ENCODE measurements at places on chromosomes 5 and 9. TPM values are rescaled to one million over a fixed set of nuclear protein-coding genes. Genes with fewer than 3 reads are reported as not detected.

C1QTNF3 gene
- 38.4 TPM for total RNA-seq

PAPPA gene
- 10.2 TPM for total RNA-seq

ZNF879 gene
- total RNA-seq, result 4.3 TPM

CXCL14 gene
- total RNA-seq, result 104 TPM

CCL27 gene
- not detected for total RNA-seq

IFNA2 gene
- total RNA-seq, result not detected

F2RL1 gene
- total RNA-seq, result 51.9 TPM

ARHGEF28 gene
- 66.3 TPM for total RNA-seq

SPAG8 gene
- 6.1 TPM for total RNA-seq

AK1 gene
- total RNA-seq, result 77.9 TPM

DNA sequence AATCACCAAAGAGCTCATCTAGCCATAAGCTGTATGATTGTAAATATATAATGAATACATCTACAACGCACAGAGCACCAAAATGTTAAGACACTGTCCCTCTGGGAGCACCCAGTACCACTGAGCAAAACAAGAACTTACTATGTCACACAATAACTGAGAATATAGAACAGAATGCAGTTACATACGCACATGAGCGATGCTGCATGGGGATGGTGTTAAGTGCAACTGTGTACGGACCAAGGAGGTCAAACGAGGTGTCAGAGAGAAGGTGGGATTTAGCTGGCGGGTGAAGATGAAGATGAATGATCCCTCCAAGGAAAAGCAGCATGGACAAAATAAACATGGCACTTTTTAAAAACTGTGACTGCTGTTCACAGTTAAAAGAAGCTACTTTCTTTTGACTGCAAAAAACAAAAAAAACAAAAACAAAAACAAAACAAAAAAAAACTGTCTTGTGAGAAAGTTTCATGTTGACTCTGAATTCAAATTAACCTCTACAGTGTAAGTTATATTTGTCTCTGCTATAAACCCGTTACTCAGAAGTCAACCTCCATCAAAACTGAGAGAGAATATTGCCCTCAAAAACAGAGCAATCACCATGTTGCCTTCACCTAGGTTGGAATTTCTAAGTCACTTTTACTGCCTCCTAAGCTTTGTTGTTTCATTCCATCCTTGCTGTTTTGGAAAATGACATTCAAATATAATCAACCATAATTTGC lies 169.6 kb upstream of the GNA14 start:
- DNase-seq, result no peak
- no peak overlapping the region for H3K4me3 ChIP-seq
- H3K27ac ChIP-seq, result no peak overlapping the region
- H3K4me1 ChIP-seq, result peaks cover 6% of the 10 kb centered on the region
- H3K36me3 ChIP-seq, result no peaks in the 10 kb centered on the region
- no peaks in the 10 kb centered on the region for H3K27me3 ChIP-seq

DNA sequence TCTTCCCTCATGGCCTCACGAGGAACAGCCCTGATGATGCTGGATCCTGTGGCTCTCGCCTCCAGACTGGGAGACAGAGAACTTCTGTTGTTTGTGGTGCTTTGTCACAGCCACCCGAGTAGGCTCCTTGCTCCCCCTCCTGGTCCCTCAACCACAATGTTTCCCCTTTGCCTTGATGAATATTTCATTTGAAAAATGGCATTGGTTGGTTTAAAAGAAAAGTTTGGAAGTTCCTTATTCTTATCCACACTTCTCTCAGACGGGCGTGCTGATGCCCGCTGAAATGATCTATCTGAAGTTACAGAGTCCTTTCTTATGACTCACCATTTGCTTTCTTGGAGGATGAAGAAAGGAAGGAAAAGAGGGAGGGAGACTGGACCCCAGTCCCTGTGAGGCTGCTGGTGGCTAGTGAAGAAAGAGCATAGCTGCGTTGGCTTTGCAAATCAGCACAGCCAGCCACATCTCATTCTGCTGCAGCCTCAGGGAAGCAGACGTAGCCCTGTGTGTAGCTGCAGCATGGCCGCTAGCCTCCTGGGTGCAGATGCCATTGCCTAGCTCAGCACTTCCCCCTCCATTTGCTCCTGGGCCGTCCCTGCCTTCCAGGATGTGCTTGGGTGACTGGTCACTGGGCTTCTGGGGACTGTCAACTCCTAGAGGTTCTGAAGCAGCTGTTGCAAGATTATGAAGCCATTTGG lies 185.9 kb downstream of the ERCC6L2 start:
- DNase-seq, result peak; percentile 76
- no peaks in the 10 kb centered on the region for H3K27me3 ChIP-seq
- H3K4me3 ChIP-seq, result no peak overlapping the region
- H3K4me1 ChIP-seq, result no peaks in the 10 kb centered on the region
- no peak overlapping the region for H3K27ac ChIP-seq

GRCh38 chr9:138099803-138100598 lies 222.4 kb downstream of the CACNA1B start:
- no peaks in the 10 kb centered on the region for H3K4me1 ChIP-seq
- no peak overlapping the region for H3K27ac ChIP-seq
- no peak overlapping the region for H3K4me3 ChIP-seq
- no peaks in the 10 kb centered on the region for H3K27me3 ChIP-seq
- DNase-seq, result peak; percentile 13

DNA sequence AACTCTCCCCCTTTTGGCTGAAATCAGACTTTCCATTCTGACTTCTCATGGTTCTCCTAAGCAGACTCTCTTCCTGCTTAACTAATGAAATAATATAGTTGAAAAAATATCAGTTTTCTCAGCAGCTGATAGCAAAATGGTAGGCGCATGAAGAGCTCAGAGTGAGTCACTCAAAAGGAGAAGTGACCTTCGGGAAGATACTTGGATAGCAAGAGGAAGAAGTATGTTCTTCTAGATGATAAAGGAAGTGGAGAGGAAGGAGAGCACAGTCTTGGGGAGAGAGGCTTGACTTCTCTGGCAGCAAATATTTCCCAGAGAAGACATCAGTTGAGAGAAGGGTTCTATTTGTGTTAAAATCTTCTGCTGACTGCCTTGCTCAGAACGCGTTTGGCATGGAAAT lies 101.5 kb downstream of the TAF11L14 start:
- DNase-seq, result no peak
- H3K4me3 ChIP-seq, result no peak overlapping the region
- no peak overlapping the region for H3K27ac ChIP-seq

DNA sequence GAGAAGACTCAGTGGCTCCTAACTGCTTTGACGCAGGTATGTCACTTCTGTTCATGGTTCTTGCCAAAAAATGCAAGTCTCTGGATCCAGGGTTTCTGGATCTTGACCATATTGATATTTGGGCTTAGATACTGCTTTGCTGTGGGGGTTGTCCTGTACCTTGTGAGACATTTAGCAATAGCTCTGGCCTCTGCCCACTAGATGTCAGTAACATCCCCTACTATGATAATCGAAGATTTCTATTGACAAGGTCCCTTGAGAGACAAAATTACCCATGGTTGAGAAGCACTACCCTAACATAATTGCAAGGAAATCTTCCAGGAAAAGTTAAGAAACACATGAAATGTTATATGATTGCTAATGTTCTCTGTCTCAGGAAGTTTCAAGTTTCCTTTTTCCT lies 285.4 kb downstream of the TMEM232 start:
- H3K27ac ChIP-seq, result no peak overlapping the region
- no peaks in the 10 kb centered on the region for H3K4me1 ChIP-seq
- no peaks in the 10 kb centered on the region for H3K36me3 ChIP-seq
- H3K4me3 ChIP-seq, result no peak overlapping the region

GRCh38 chr5:133928587-133929393 lies 39.6 kb downstream of the C5orf15 start:
- no peak for DNase-seq
- H3K4me1 ChIP-seq, result peaks cover 16% of the 10 kb centered on the region
- no peaks in the 10 kb centered on the region for H3K27me3 ChIP-seq

DNA sequence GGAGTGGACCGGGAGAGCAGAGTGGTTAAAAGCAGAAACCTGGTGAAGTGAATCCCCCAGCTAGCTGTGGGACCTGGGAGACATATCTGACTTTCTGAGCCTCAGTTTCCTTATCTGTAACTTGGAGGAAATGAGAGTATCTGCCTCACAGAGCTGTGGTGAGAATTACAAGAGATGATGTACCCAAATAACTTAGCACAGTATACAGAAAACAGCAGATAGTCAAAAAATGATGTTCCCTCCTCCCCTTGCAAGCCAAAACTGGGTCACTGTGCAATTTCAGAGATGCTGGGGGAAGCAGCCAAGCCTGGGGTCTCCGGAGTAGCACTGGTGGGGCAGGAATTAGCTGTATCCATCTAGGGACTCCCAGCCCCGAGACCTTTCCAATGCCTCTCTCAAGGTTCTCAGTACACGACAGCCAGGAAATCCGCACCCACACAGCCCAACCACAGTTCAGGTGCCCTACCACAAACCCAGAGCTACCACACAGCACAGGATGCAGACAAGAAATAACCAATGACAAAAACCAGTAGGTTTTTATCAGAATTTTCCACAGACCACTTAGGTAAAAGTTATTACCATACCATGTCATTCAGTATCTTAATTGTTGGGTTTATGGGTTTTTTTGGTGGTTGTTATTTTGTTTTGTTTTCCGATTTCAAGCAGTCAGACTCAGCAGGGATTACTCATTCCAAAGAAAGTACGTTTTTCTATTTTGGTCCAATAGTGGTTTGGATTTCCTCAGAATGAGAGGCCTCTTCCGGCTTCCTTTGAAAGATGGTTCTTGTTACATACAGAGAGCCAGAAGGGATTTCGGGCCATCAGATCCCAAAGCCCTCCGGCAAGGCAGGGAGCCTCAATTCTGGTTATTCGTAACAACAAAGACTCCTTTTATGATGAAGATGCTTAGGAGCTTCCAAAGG lies 4.9 kb upstream of the HRH2 start:
- no peaks in the 10 kb centered on the region for H3K4me1 ChIP-seq
- H3K36me3 ChIP-seq, result no peaks in the 10 kb centered on the region
- H3K27me3 ChIP-seq, result peaks cover 2% of the 10 kb centered on the region
- DNase-seq, result no peak

GRCh38 chr5:72018143-72018803 lies 89.0 kb upstream of the MAP1B start:
- H3K27me3 ChIP-seq, result no peaks in the 10 kb centered on the region
- H3K4me3 ChIP-seq, result no peak overlapping the region
- peak; percentile 45 for DNase-seq
- H3K36me3 ChIP-seq, result no peaks in the 10 kb centered on the region
- H3K4me1 ChIP-seq, result no peaks in the 10 kb centered on the region
- no peak overlapping the region for H3K27ac ChIP-seq

DNA sequence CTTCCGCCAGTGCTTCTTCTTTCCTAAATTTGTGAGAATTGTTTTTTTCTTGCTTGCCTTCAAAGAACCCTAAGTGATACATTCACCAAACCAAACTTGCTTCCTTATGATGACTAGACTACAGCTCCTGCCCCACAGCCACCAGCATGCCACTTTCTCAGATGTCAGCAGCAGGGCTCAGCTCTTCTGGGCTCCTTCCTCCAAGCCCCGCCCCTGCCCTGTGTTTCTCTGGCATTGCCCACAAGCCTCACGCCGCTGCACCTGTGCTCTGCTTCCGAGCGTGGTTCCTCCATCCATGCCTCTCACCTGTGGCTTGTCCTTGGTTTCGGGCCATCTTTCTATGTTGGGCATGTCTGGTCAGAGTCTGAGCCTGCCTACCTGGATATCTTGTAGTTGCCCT lies 10.6 kb downstream of the UNC5A start:
- H3K27me3 ChIP-seq, result peaks cover 7% of the 10 kb centered on the region
- H3K4me1 ChIP-seq, result no peaks in the 10 kb centered on the region
- no peak overlapping the region for H3K27ac ChIP-seq
- no peaks in the 10 kb centered on the region for H3K36me3 ChIP-seq
- no peak overlapping the region for H3K4me3 ChIP-seq

GRCh38 chr5:107615299-107615817 lies 55.4 kb downstream of the EFNA5 start:
- DNase-seq, result no peak
- no peaks in the 10 kb centered on the region for H3K27me3 ChIP-seq
- no peak overlapping the region for H3K4me3 ChIP-seq
- H3K27ac ChIP-seq, result no peak overlapping the region

GRCh38 chr5:132816554-132816953 lies 3.5 kb downstream of the SOWAHA start:
- no peaks in the 10 kb centered on the region for H3K36me3 ChIP-seq
- H3K27me3 ChIP-seq, result peaks cover 10% of the 10 kb centered on the region
- no peak overlapping the region for H3K27ac ChIP-seq
- no peak overlapping the region for H3K4me3 ChIP-seq

GRCh38 chr9:113153599-113153998 lies 2.8 kb downstream of the SLC31A2 start:
- H3K27me3 ChIP-seq, result no peaks in the 10 kb centered on the region
- H3K4me1 ChIP-seq, result peaks cover 14% of the 10 kb centered on the region
- no peak overlapping the region for H3K4me3 ChIP-seq

GRCh38 chr5:102889033-102889432 lies 133.9 kb downstream of the PAM start:
- H3K36me3 ChIP-seq, result no peaks in the 10 kb centered on the region
- DNase-seq, result no peak

DNA sequence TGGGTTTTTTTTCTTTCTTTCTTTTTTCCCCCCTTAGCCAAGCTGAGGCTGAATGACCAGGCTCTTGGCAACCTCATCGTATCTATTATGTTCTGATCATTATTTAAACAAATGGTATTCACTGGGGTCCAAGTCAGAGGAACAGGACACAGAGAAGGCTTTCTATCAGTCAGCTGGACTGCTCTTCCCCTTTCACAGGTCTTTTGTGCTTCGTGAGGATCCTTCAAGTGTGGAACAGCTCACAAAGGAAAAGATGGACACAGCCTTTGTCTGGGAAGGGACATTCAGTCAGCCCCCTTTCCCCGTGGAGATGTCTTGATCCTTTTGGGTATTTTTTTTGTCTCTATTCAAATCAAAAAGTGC lies 54.2 kb upstream of the DPYSL3 start:
- no peak overlapping the region for H3K4me3 ChIP-seq
- H3K27ac ChIP-seq, result no peak overlapping the region
- H3K36me3 ChIP-seq, result no peaks in the 10 kb centered on the region
- DNase-seq, result no peak
- H3K27me3 ChIP-seq, result no peaks in the 10 kb centered on the region
- H3K4me1 ChIP-seq, result no peaks in the 10 kb centered on the region

DNA sequence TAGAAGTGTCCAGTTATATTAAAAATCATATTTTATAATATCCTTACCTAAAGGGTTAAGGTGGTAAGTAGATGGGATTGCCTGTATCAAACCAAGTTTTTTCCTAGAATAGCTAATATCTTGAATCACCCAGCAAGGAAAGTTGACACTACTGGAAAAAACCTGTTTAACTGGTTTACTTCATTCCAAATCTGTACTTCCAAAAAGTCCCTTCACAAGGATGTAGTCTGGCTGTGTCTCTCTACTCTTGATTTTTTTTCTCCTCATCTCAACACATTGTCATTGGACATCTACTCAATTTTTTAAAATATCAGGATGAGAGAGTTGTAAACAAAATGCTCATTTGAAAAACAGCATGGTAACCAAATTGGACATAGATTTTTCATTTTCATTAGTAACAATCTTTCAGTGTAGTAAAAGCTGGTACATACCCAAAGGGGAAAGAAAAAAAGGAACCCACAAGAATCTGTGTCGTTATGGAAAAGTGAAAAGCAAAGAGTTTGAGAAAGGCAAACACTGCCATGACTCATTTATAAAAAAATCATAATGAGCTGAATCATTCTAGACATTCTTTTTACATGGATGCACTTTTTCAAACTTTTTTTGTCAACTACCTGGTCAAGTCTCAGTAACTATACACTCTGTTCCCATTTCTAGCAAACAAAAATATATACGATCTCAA lies 173.5 kb downstream of the GLIS3 start:
- no peaks in the 10 kb centered on the region for H3K36me3 ChIP-seq
- H3K27me3 ChIP-seq, result no peaks in the 10 kb centered on the region
- H3K4me3 ChIP-seq, result no peak overlapping the region
- H3K4me1 ChIP-seq, result no peaks in the 10 kb centered on the region

Data from kidney (tissue), 22 donors.